ENCODE measurements at places on chromosomes 13 and 19. TPM values are rescaled to one million over a fixed set of nuclear protein-coding genes. Genes with fewer than 3 reads are reported as not detected.

FXYD3 gene
- not detected for total RNA-seq

GRCh38 chr19:35689836-35690235 lies 14.5 kb upstream of the ZBTB32 start:
- DNase-seq: no peak

GRCh38 chr13:109380457-109380856 lies 405.9 kb downstream of the IRS2 start:
- DNase-seq: no peak

DNA sequence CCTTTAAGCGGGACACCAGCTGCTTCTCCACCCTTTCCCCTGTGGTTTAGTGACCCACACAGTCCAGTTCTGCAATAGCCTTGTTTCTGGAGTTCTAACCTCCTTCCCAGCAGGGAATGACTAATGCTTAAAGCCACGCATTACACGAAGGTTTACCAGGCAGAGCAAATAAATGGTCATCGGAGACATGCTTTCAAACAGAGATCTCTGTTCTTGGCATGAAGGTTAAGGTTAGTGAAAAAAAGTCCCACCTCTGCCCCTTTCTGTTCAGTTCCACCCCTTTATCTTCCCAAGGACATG lies 25.3 kb upstream of the MEDAG start:
- DNase-seq: no peak

GRCh38 chr13:29817604-29818378 lies 32.6 kb downstream of the UBL3 start:
- no peak for DNase-seq

DNA sequence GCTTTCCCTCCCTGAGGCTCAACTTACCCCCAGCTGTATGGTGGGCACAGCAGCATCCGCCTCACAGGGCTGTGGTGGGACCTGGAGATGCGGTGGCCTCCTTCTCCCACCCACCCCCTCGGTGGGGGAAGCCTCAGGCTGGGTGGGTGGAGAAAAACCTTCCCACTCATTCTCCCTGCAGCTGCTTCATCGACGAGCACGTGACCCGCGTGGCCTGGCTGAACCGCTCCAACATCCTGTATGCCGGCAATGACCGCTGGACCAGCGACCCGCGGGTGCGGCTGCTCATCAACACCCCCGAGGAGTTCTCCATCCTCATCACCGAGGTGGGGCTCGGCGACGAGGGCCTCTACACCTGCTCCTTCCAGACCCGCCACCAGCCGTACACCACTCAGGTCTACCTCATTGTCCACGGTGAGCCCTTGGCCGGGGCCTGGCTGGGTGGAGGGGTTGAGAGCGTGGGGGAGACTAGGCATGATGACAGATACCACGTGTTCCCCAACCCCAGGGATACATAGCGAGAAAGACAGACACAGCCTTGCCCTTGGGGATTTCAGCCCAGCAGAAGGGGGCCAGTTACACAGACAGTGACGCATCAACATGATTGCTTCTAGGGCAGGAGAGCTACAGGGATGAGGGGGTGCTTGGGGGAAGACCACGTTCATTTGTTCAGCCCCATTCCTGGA lies 12.2 kb downstream of the IGLON5 start:
- no peak for DNase-seq

DNA sequence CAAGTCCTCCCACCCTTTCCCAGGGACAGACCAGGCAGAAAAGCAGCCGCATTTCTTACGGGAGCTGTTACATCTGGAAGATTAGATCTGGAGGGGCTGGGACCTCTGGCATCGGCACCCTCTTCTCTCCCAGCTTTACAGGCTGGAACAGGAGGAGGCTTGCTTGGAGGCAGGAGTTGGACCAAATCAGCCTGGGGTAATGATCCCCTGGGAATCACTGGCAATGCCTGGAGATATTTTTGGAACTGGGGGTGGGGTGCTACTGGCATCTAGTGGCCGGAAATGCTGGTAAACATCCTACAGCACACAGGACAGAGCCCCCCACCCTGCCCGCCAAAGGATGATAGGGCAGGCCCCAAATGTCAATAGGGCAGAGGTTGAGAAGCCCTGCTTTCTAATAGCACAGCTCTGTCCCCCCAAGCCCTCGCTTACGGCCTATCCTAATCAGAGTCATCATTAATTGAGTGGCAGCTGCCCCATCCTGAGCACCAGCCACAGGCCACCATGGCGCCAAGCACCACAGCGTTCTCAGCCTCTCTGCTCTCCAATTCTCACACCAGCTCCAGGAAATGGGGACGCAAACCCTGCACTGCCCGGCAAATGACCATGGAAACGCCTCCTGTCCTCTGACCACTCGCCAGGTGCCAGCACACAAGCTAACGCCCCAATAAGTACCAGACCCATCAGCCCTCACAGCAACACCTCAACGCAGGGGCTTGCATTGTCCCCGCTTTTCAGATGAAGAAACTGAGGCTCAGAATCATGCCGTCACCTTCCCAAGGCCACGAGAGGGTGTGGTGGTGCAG lies 20.6 kb downstream of the LRRC4B start:
- no peak for DNase-seq

DNA sequence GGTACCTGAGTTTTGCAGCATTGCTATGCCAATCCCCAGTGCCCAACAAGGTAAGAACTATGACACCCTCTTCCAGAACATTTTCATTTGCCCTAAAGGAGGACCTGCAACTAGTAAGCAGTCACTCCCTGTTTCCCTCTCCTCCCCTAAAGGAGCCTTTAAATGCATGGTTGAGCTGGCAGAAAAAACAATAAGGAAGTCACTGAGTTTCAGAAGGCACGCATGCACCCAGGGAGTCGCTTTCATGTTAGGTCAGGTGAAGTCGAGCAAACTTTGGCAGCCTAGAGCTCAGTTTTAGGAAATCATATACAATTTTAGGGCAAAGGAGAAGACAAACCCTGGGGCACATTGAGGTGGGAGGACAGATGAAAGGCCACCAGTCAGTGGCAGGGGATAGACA lies 11.8 kb downstream of the NLRP11 start:
- no peak for DNase-seq

GRCh38 chr13:111343186-111343805 lies 22.9 kb downstream of the TEX29 start:
- no peak for DNase-seq

KCNN1 gene
- total RNA-seq: 0.15 TPM

KLK2 gene
- total RNA-seq: not detected

DNA sequence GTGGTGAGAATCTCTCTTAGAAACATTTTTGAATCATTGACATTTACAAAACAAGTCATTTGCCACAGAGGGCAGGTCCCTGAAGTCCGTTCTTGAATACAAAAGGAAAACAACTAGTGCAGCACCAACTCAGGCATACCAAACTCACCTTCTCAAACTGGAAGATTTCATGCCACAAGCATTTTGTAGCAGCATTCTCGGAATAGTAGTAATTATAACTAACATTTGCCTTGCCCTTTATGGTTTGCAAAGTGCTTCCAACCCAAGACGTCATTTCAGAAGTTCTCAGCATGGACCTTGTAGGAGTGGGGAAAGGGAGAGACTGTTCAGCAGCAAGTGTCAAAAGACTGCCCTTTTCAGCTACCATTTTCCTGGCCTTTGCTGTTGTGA lies 344.6 kb downstream of the RFC3 start:
- no peak for DNase-seq

CYP2F1 gene
- total RNA-seq: not detected

GRCh38 chr19:16946951-16947940 lies 58.4 kb downstream of the F2RL3 start:
- DNase-seq: no peak

CALM3 gene
- total RNA-seq: 493 TPM

GRCh38 chr19:44890366-44891015 lies 563 bp upstream of the TOMM40 start:
- DNase-seq: peak; percentile 100

KLK15 gene
- not detected for total RNA-seq

GRCh38 chr19:54023191-54023590 lies 31.8 kb downstream of the CACNG6 start:
- DNase-seq: no peak

- peak; percentile 100 for DNase-seq
These were observed at the start of gene TOMM40 for GRCh38 chr19:44891016-44891882. TSS of gene TOMM40 (plus strand) at chr19:44891254. CDS start at chr19:44891416, 162 bp downstream.

FCGBP gene
- 7.9 TPM for total RNA-seq

PRR12 gene
- 27.5 TPM for total RNA-seq

TNFRSF19 gene
- total RNA-seq: not detected

TMEM59L gene
- not detected for total RNA-seq

GRCh38 chr13:96417939-96418685 lies 328.2 kb downstream of the HS6ST3 start:
- no peak for DNase-seq

DNA sequence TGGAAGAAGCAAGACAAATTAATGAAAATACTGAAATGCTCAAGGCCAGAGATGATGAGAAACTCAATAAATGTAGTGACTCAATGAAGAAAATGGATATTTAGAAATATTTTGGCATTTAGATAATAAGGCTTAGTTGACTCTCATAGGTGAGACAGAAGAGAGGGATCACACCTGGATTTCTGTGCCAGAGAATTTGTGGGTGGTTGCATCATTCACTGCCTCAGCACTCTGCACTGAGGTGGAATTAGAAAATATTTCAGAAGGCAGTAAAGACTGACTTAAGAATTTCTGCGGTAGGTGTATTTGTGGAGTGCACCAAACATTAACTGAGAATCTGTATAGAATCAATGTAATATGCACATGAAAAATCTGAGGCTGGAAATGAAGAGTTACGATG lies 848.3 kb upstream of the PCDH9 start:
- DNase-seq: no peak

MIDN gene
- 39.8 TPM for total RNA-seq

ZIC2 gene
- not detected for total RNA-seq

DNA sequence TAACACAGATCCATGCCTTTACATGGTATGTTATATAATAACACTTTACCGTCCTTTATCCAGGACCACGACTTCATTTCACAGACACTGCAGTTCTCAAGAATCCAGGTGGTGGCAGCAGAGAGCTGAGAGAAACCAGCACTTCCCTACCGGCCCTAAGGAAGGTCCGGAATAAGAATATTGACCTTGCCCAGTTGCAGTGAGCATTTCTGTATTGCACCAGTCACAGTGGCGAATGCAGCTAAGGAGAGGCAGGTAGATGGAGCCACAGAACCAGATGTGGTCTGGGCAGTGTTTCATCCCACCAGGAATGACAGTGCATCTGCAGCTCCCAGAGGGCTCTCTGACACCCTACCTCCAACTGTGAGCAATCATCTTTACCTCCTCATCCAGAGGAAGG lies 44.6 kb downstream of the ZNF787 start:
- DNase-seq: no peak

GRCh38 chr19:53927739-53928138 lies 18.7 kb downstream of the CACNG7 start:
- no peak for DNase-seq

DNA sequence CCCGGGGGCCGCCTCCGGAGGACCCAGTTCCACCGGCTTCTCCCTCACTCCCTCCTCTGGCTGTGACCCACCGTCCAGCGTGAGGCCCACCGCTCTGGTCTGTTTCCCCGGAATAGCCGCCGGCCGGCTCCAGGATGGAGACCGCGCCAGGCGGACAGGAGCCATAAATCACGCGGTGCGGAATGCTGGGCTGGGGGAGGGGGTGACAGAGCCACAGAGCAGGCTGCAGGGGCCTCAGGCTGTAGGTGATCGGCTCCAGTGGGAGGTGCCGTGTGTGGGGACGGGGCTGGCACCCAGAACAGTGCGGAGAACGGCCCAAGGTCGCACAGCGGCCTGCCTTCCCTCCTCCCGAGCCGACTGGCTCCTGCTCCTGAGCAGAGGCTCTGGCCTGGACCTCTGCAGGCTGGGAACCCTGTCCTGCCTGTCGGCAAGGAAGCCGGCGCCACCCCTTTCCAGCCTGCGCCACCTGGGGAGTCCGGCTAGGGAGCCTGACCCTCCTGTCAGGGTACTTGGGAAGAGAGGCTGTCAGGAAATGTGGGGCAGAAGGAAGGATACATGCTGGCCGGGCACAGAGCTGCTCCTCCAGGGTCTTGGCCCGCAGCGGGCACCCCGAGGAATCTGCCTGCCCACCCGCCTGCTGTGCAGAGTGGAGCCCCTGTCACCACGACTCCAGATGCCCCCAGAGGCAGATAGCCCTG lies 8.3 kb downstream of the PIAS4 start:
- DNase-seq: no peak

DNA sequence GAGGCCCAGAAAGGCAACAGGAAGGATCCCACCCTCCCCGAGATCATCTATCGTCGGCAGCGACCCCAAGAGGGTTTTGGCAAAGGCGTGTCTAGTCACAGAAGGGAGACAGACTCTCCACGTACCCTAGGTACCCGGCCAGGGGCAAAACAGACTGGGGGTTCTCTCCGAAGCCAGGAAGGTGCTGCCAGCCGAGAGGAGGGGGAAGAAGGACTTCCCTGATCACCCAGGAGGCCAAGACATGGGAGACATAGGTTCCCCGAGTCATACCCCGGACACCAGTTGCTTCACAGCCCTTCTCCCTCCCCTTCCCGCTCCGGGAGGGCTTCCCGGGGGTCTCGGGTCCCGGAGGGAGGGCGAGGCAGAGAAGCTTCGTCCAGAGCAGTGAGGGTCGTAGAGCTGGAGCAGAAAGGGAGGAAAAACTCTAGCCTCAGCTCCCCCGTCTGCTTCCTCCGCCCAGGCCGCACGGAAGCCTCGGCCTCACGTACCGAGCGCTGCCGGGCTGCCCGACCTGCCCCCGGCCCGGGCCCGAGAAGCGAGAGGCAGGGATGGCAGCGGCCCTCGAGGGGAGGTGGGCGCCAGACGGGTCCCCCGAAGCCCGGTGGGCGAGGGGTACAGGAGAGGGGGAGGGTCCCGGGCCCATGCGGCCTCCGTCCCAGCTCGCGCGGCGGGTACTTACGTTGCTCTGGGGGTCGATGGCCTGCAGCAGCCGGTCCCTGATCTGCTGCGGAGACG lies 644 bp downstream of the MED26 start:
- no peak for DNase-seq

DNA sequence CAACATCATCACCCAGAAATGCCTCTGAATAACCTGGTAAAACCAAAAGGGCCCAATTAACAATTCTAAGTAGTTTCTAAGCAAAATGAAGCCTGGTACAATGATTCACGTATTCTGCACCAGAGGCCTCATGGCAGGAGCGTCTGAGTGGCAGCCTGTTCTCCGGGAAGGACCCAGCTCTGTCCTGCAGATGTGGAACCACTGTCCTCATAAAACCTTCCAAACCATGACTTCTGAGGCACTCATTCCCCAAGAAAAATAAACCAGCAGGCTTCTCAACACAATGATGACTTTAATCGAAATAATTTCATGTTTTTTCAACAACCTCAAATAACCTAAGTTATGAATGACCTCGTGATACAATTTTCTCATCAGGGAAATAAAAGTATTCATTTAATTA lies 89.9 kb downstream of the STK24 start:
- DNase-seq: no peak

GRCh38 chr19:51712461-51713081 lies 11.2 kb downstream of the HAS1 start:
- DNase-seq: no peak
